ENCODE measurements at places on chromosomes 1 and 21. TPM values are rescaled to one million over a fixed set of nuclear protein-coding genes. Genes with fewer than 3 reads are reported as not detected.

Gene FCRL3
- not detected for polyA plus RNA-seq

Gene PLPPR5
- 0.50 TPM for polyA plus RNA-seq

Gene SLC2A1
- 580 TPM for polyA plus RNA-seq

Gene CACYBP
- polyA plus RNA-seq, result 67.8 TPM

Gene SPAG17
- 0.52 TPM for polyA plus RNA-seq

Gene SLC22A15
- polyA plus RNA-seq, result 9.3 TPM

Gene ACTL8
- polyA plus RNA-seq, result not detected

Gene C4BPA
- not detected for polyA plus RNA-seq

Gene SCAF4
- polyA plus RNA-seq, result 3.7 TPM

Gene LCE1C
- 1.8 TPM for polyA plus RNA-seq

Gene RAB3B
- polyA plus RNA-seq, result 1.2 TPM

Gene NGF
- 1.1 TPM for polyA plus RNA-seq

Gene FNDC5
- polyA plus RNA-seq, result not detected

Gene DEPDC1
- 1.2 TPM for polyA plus RNA-seq

Gene TXLNA
- 20.0 TPM for polyA plus RNA-seq

Gene NES
- 0.01 TPM for polyA plus RNA-seq

Gene OR2L8
- not detected for polyA plus RNA-seq

Gene FAM163A
- not detected for polyA plus RNA-seq

Gene CLCA2
- 407 TPM for polyA plus RNA-seq

Gene SLC1A7
- not detected for polyA plus RNA-seq

Gene UBR4
- polyA plus RNA-seq, result 50.9 TPM

Gene TSPAN2
- polyA plus RNA-seq, result 1.1 TPM

Gene PRDM2
- polyA plus RNA-seq, result 14.2 TPM

Gene TMEM269
- not detected for polyA plus RNA-seq

Gene FAM72D
- 1.1 TPM for polyA plus RNA-seq

Gene OR6K3
- polyA plus RNA-seq, result not detected

Gene FAM72B
- 1.2 TPM for polyA plus RNA-seq

Gene CHRM3
- polyA plus RNA-seq, result not detected

Gene LORICRIN
- not detected for polyA plus RNA-seq

Gene AIRE
- not detected for polyA plus RNA-seq

Gene SPRR2E
- polyA plus RNA-seq, result 6.7 TPM

Gene ZYG11A
- 0.40 TPM for polyA plus RNA-seq

Gene TMEM125
- 0.92 TPM for polyA plus RNA-seq

Gene SERTAD4
- 0.64 TPM for polyA plus RNA-seq

Gene TAS1R1
- not detected for polyA plus RNA-seq

Gene DHDDS
- polyA plus RNA-seq, result 39.5 TPM

Gene TXNDC12
- 26.5 TPM for polyA plus RNA-seq

Gene LCE1F
- not detected for polyA plus RNA-seq

Gene OR2T35
- not detected for polyA plus RNA-seq

Gene TNNT2
- 0.61 TPM for polyA plus RNA-seq

Gene EXOC8
- 6.9 TPM for polyA plus RNA-seq

Gene SPRR2F
- not detected for polyA plus RNA-seq

Gene DPM3
- 54.9 TPM for polyA plus RNA-seq

Gene MIXL1
- not detected for polyA plus RNA-seq

Gene HRNR
- polyA plus RNA-seq, result 0.09 TPM

Gene C1orf74
- polyA plus RNA-seq, result 48.0 TPM

Gene DIO1
- not detected for polyA plus RNA-seq

Gene IL12RB2
- 0.63 TPM for polyA plus RNA-seq

Gene TRIM58
- 0.09 TPM for polyA plus RNA-seq

Gene SERINC2
- 254 TPM for polyA plus RNA-seq

Gene PTPN14
- 59.9 TPM for polyA plus RNA-seq

Gene RHD
- not detected for polyA plus RNA-seq

Gene FCRLB
- 0.52 TPM for polyA plus RNA-seq

Gene ATXN7L2
- 1.2 TPM for polyA plus RNA-seq

Gene TAS1R3
- 0.08 TPM for polyA plus RNA-seq

Gene ZBTB8B
- not detected for polyA plus RNA-seq

Gene LEFTY2
- polyA plus RNA-seq, result not detected

Data from keratinocyte (primary cell).